ENCODE measurements at places on chromosomes 4 and X. TPM values are rescaled to one million over a fixed set of nuclear protein-coding genes. Genes with fewer than 3 reads are reported as not detected.

The PAGE2B gene
- polyA plus RNA-seq = not detected

The PLXNB3 gene
- 1.4 TPM for polyA plus RNA-seq

The TBX22 gene
- polyA plus RNA-seq = 0.87 TPM

The MRFAP1 gene
- polyA plus RNA-seq = 319 TPM

The POF1B gene
- polyA plus RNA-seq = not detected

The GYPE gene
- 3.5 TPM for polyA plus RNA-seq

The CYLC1 gene
- not detected for polyA plus RNA-seq

The AR gene
- 0.24 TPM for polyA plus RNA-seq

The HSFX4 gene
- not detected for polyA plus RNA-seq

The GYPA gene
- polyA plus RNA-seq = 0.81 TPM

The NLRP2B gene
- polyA plus RNA-seq = 0.24 TPM

The CPLX1 gene
- not detected for polyA plus RNA-seq

The OSTC gene
- 258 TPM for polyA plus RNA-seq

The HPSE gene
- not detected for polyA plus RNA-seq

The CT45A2 gene
- not detected for polyA plus RNA-seq

DNA sequence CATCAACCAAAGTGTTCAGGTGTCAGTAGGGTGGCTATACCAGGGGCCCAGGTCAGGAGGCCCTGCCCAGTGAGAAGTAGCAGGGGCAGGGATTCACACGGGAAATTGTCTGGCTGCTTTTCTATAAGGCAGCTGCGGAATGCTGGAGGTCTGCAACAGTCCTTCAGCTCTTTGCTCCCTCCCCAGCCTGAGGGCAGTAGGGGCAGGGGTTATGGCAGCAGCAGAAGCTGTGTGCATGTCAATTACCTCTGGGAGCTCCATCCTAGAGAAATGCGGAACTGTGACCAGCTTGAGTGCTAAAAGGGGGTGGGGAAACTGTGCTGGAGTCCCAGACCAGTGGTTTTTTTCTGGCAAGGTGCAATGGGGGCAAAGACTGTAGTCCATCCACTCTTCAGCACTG lies 810.4 kb downstream of the PCDH7 start:
- H3K4me1 ChIP-seq = no peaks in the 10 kb centered on the region
- no peak overlapping the region for H3K27ac ChIP-seq
- no peak for DNase-seq
- H3K36me3 ChIP-seq = no peaks in the 10 kb centered on the region
- H3K27me3 ChIP-seq = no peaks in the 10 kb centered on the region

DNA sequence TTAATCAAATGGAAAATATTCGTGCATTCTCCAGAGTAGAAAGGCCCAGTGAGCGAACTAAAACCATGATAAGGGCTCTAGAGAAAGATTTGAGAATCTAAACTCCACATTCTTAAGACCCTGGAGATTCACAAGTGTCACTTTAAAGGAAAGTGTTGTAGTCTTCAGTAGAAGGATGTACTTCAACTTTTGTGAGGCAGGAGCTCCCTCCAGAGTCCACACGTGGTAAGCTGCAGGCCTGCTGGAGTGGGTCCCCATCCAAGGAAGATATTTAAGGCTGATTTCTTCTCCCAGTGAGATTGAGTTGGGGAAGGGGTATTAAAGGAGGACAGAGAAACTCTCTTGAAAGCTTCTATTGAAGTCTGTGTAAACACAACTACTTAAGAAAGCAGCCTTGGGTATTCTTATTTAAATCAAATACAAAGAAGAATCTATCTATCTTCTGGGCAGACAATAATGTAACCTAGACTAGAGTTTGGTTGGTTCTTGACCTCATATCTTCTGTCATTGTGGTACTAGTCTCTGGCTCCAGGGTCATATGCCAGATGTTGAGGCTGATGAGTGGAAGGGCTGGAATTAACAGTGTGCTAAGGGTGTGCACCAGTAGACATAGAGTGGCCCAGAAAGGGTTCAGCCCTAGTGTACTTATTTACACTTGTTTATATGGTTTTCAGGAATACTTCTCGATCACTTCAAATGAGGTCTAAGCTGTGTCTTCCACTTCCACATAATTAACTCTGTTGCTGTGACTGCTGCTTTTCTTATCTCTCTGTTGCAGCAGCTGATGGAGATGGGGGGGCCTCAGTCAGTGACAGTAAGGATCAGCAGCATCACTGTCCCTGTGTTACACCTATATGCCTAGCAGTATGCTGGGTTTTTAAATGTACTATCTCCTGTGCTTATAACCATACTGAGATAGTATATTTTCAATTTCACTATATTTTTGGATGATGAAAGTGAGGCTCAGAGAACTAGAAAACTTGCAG lies 76.1 kb downstream of the HMGB2 start:
- H3K4me3 ChIP-seq = no peak overlapping the region
- DNase-seq = peak; percentile 76
- H3K27me3 ChIP-seq = no peaks in the 10 kb centered on the region
- H3K4me1 ChIP-seq = no peaks in the 10 kb centered on the region
- no peak overlapping the region for H3K27ac ChIP-seq

DNA sequence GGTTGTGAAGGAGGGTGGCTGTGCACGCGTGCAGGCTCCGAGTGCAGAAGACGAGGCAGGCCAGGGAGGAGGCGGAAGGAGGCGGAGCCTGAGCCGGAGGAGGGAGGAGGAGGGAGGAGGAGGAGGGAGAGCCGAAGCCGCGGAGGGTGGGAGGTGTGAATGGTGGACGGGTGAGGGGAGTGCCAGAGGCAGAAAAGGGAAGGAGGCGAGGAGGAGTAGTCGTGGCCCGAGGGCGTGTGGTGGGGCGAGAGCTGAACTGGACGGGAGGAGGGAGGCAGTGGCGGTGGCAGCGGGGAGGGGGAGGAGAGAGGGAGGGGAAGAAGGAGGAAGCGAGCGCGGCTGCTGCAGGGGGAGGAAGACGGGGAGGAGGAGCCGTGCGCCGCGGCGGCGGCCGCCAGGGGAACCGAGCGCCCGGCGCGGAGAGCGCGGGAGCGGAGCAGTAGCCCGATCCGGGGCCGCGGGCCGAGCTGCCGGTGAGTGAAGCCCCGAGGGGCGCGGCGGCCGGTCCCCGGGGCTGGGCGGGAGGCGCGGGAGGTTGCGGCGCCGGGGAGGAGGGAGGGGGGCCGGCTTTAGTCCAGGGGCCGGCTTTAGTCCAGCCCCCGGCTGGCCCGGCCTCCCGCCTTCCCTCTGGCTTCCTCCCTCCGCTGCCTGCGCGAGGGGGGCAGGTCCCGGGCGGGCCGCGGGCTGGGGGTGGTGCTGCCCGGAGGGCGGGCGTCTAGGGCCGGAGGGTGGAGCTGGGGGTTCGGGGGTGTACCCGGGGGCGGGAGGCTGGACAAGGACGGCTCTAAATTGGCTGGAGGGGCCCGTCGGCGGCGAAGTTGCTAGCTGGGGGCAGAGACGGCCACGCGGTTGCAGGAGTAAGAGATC lies at the start of gene TMEM164:
Gene TMEM164, plus strand, starts transcription at position 815 of the 867 bp plus-strand sequence. CDS start 661 bp downstream, outside the sequence.
- H3K36me3 ChIP-seq = no peaks in the 10 kb centered on the region
- no peaks in the 10 kb centered on the region for H3K27me3 ChIP-seq
- H3K4me3 ChIP-seq = peak within 1 kb of the TSS; percentile 56
- peak; percentile 89 for DNase-seq

DNA sequence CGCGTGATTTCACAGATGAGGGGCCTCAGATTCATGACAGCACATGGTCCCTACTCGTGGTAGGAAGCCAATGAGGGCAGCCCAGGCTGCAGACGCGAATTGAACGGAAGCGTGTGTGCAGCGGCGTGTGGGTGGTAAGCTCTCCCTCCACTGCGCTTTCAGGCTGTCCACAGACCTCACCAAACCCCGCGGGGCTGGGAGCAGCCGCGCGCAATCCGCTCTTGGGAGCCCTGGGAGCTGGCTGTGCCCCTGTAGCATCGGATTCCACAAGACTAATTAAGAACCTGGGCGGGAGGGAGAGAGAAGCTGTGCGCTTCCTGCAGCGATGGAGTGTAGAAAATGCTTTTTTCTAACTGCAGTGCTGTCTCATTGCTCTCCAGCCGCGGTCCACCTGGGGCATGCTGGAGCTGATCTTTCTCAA lies 134.9 kb downstream of the STOX2 start:
- no peaks in the 10 kb centered on the region for H3K36me3 ChIP-seq
- H3K4me3 ChIP-seq = no peak overlapping the region
- no peaks in the 10 kb centered on the region for H3K27me3 ChIP-seq
- DNase-seq = peak; percentile 27
- no peak overlapping the region for H3K27ac ChIP-seq

DNA sequence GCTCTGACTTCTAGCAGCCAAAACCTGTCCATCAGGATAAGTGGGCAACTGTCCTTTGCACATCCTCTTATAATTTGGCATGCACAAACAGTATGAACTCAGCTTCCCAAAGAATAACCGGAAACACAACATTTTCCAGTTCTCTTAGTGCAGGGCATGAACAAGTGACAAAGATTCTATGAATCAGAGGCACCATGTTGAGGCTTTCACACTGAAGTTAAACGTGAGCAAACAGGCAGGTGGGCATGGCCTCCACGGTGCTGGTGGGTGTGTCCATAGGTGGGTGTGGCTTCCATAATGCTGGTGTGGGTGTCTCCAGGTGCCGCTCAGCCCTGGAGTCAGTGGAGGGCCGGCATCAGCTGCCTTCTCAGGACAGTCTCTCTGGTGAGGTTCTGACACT lies 196.5 kb downstream of the SMIM20 start:
- H3K4me1 ChIP-seq = no peaks in the 10 kb centered on the region
- no peak overlapping the region for H3K4me3 ChIP-seq
- DNase-seq = no peak
- H3K36me3 ChIP-seq = no peaks in the 10 kb centered on the region

- no peaks in the 10 kb centered on the region for H3K36me3 ChIP-seq
- no peak overlapping the region for H3K4me3 ChIP-seq
- no peak overlapping the region for H3K27ac ChIP-seq
Observed at GRCh38 chr4:100509386-100509785, 8.4 kb downstream of the EMCN start.

- H3K36me3 ChIP-seq = no peaks in the 10 kb centered on the region
- DNase-seq = no peak
- H3K27me3 ChIP-seq = no peaks in the 10 kb centered on the region
- H3K4me3 ChIP-seq = no peak overlapping the region
Observed at GRCh38 chr4:88854481-88854880, 156.9 kb upstream of the NAP1L5 start.

DNA sequence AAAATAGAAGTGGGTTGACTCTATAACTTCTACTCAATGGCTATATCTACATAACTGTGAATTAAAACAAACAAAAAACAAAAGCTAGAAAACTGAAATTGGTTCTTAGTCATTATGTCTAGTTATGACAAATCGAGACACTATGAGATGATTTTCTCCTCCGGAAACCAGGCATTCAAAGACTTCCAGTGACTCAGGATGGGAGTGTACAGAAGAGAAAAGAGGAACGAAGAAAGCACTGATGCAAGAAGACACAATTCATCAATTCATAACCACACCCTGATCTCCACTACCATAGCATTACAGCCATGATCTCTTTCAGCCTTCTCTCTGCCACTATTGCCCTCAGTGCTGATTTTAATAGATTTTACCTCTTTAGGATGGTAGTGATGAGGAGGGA lies 253.6 kb downstream of the CBLL2 start:
- H3K27me3 ChIP-seq = no peaks in the 10 kb centered on the region
- no peak overlapping the region for H3K27ac ChIP-seq
- H3K36me3 ChIP-seq = no peaks in the 10 kb centered on the region
- H3K4me1 ChIP-seq = no peaks in the 10 kb centered on the region

DNA sequence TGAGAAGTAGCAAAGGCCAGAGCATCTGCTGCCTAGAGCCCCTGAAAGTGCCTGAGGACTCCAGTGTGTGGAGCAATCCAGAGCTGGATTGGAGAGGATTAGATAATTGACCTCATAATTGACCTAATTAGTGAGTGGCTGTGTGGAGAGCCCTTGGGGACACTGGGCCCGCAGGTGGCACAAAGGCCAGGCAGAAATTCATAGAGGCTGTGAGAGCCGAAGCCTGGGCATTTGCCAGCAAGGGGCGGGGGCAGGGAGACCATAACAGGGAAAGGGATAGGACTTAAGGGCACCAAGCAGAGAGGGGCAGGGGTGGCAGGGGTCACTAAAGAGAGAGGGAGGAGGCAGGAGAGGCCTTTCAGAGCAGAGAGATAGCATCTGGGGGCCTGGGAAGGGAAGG lies 45.3 kb downstream of the EFNB1 start:
- H3K27ac ChIP-seq = no peak overlapping the region
- H3K4me1 ChIP-seq = no peaks in the 10 kb centered on the region
- DNase-seq = no peak
- peaks cover 8% of the 10 kb centered on the region for H3K27me3 ChIP-seq

GRCh38 chrX:119089619-119090018 lies 16.8 kb downstream of the CT47C1 start:
- DNase-seq = no peak
- H3K4me3 ChIP-seq = no peak overlapping the region

- peaks cover 14% of the 10 kb centered on the region for H3K36me3 ChIP-seq
- no peak overlapping the region for H3K27ac ChIP-seq
- H3K4me3 ChIP-seq = no peak overlapping the region
- H3K27me3 ChIP-seq = no peaks in the 10 kb centered on the region
- H3K4me1 ChIP-seq = no peaks in the 10 kb centered on the region
- no peak for DNase-seq
Observed at GRCh38 chr4:143443728-143444127, 69.8 kb upstream of the SMARCA5 start.

DNA sequence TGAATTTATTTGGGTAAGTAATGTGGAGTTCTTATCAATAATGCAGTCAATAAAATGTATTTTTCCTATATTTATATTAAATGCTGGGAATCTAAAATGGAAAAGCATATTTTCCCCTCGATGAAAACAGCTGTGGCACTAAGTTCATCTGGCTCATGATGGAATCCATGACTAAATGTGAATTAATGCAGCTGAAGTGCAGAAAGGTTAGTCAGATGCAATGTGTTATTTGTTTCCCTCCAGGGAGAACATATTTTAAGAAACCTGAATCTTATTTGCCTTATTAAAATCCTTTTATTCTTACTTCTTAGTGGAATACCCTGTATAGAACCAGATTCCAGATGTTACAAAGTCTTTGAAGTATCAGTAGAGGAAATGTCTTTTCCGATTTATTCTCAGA lies 247.9 kb downstream of the ARHGAP24 start:
- no peak overlapping the region for H3K4me3 ChIP-seq
- H3K4me1 ChIP-seq = no peaks in the 10 kb centered on the region
- H3K27ac ChIP-seq = no peak overlapping the region

GRCh38 chr4:75779105-75779757 lies 54.9 kb downstream of the USO1 start:
- no peak for DNase-seq
- no peak overlapping the region for H3K27ac ChIP-seq
- H3K4me3 ChIP-seq = no peak overlapping the region
- H3K27me3 ChIP-seq = no peaks in the 10 kb centered on the region
- H3K36me3 ChIP-seq = peaks cover 80% of the 10 kb centered on the region
- no peaks in the 10 kb centered on the region for H3K4me1 ChIP-seq

All from cardiac muscle cell (in vitro differentiated cells and primary cell).